ENCODE measurements at places on chromosomes 2 and 18.

DNA sequence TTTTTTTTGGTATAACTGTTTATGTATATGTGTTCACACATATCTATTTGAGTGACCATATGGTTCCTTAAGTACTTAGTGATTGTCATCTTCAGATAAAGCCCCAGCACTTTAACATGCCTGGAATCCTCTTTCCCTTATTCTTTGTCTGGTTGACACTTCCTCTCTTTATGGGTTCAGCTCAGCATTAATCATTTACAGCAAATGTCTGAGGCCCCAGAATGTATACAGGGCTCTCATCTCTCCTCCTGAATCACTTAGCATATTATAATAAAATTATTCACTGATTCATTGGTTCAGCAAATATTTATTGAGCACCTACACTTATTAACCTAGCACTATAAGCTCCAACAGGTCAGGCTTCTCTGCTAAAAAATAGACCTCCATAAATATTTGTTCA, 43.5 kb upstream of the CD28 start:
- no peak for DNase-seq

GRCh38 chr18:8176109-8176508, 433.1 kb upstream of the RAB12 start:
- DNase-seq = no peak

- no peak for DNase-seq
These were observed 66.4 kb downstream of the TRAPPC12 start for GRCh38 chr2:3445891-3446290.

- no peak for DNase-seq
These were observed 329.5 kb upstream of the CHAC2 start for GRCh38 chr2:53438100-53438499.

GRCh38 chr2:240299710-240300068, 135.8 kb upstream of the GPC1 start:
- DNase-seq = no peak

- DNase-seq = no peak
These were observed 43.9 kb downstream of the KDM3A start for GRCh38 chr2:86485103-86485502.

DNA sequence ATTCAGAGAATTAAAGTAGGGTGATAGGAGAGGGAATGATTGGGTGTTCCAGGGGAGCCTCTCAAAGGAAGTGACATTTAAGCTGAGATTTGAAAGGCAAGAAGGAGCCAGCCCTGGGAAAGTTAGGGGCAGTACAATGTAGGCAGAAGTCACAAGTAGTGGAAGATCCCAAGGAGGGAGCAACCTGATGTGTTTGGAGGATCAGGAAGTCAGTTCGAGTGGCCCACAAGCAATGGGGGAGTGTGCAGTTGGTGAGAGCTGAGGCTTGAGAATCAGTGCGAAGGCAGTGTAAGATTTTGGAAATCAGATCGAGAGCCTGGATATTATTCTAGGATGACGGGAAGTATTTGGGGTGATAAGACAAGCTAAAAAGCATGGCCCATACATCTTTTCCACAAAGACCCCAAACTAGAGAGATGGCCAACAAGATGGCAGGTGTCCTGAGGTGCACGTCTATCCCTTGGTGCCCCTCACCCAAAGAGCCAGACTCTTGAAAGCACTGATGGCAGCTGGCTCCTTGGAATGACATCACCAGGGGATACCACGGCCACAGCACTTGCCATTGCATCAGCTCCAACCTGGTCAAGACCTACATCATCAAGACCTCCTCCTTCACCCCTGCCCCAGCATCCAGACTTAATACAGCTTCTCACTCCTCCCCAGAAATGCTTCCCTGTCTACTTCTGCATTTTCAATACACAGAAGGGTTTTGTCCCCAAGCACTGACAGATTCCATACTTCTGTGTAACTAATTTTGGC, 127.3 kb downstream of the BCL2 start:
- no peak for DNase-seq

- DNase-seq = no peak
These were observed 415.5 kb downstream of the MEIS1 start for GRCh38 chr2:66850376-66850775.

GRCh38 chr18:71136487-71136886, 847.6 kb downstream of the SOCS6 start:
- DNase-seq = no peak

GRCh38 chr18:67730886-67731285, 214.4 kb upstream of the DSEL start:
- DNase-seq = no peak

GRCh38 chr2:165909466-165909865, 44.1 kb downstream of the TTC21B start:
- no peak for DNase-seq

DNA sequence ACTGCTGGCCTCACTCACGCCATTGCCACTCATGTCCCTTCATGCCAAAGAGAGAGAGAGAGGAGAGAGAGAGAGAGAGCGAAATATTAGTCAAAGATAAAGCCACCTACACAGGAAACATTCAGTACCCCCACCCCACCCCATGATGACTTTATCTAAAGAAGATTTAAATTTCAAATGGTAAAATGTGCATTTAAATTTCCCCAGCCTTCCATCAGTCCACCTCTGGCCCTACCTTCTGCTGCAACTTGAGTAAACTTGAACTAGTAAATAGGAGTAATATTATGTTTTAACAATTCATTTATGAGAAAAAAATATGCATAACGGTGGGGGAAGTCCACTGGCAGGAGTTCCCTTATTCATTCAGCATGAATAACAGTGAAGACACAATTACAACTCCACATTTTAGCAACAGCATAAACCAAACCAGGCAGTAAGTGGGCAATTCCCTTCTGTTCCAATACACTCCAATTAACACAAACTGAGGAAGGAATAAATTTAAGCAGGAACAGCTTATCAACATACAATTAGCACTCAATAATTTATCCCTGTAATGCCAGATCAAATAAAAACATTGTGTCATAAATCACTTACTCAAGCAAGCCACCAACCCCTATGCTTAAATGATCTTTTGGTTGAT, 264.2 kb downstream of the LNPK start:
- no peak for DNase-seq

DNA sequence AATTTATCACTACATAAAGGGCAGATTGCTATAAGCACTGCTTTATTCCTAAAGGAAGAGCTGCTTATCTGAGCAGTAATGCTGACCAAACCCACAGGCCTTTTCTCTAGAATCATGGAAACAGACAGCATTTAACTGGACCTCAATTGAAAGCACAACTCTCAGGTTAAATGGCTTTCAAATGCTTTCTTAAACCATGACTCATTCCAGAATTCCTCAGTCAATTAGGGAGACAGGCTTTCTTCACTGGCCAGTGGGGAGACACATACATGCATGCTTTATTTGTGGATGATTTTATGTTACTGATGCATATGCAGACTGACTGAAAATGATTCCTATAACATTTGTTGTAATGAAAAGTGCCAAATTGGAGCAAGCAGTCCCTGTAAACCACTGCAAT, 114.6 kb downstream of the ACVR1 start:
- DNase-seq = no peak

DNA sequence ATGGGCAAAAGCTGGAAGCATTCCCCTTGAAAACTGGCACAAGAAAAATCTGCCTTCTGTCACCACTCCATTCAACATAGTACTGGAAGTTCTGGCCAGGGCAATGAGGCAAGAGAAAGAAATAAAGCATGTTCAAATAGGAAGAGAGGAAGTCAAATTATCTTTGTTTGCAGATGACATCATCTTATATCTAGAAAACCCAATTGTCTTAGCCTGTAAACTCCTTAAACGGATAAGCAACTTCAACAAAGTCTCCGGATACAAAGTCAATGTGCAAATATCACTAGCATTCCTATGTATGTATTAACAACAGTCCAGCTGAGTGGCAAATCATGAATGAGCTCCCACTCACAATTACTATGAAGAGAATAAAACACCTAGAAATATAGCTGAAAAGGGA, 1579.3 kb downstream of the SUCLG1 start:
- no peak for DNase-seq

DNA sequence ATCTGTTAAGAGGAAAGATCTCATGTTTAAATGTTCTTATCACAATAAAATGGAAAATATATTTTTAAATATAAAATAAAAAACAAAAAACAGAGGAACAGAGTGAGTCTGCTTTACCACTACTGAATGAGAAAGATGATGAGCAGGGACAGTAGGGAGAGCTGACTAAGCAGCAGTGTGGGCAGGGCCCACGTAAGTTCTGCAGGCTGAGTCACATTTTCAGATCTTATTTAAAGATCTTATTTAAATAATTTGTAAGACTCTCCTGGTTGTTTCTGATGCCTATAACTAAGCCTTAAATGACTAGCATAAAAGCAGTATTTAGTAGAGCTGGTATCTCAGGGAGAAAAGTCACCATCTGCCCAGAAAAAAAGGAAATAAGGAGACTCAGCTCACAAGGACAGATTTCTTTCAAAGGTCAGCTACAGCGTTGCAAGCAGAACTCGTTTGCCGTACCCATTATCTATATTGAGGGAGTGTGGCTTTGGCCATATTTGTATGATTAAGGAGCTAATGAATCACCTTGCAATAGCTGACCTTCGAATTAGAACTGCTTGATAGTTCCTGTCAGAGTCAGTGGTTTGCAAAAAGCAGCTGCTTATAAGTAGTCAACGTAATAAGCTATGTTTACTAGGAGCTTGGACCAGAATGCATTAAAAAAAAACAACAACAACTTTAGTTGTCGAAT, 322.1 kb upstream of the CHAC2 start:
- DNase-seq = no peak

GRCh38 chr2:97785818-97786217, 72.4 kb downstream of the ZAP70 start:
- no peak for DNase-seq
